Activated T-cell treated with anti-CD3 and anti-CD28 coated beads, Interleukin-2, amount 50 U/mL, for 72 hours (primary cell): ENCODE measurements at places on chromosomes 13 and 19.
A peak's percentile ranks its signal among the peaks of the same experiment; 100 is the strongest.

GRCh38 chr13:111919286-111919685 lies 147.7 kb upstream of the SOX1 start:
- no peak for DNase-seq

- DNase-seq, result no peak
Observed at GRCh38 chr13:26022538-26023292, 29.1 kb downstream of the SHISA2 start.

DNA sequence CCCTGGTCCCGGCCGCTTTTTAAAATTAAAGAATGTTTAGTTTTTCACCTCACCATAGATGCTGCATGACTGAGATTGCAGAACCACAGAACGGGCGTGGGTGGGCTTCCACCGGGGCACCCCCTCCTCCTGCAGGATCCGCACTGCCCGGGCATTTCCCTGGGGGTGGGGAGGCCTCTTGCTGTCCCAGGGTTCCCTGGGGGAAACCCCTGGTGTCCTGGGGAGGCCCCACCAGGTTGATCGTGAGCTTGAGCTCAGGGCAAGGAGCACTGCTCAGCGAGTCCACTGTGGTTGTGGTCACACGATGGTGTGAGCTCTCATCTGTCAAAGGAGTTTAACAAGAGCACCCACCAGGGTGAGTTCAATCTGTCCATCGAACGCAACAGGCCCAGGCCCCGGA lies 11.4 kb upstream of the TCF3 start:
- peak; percentile 29 for DNase-seq

DNA sequence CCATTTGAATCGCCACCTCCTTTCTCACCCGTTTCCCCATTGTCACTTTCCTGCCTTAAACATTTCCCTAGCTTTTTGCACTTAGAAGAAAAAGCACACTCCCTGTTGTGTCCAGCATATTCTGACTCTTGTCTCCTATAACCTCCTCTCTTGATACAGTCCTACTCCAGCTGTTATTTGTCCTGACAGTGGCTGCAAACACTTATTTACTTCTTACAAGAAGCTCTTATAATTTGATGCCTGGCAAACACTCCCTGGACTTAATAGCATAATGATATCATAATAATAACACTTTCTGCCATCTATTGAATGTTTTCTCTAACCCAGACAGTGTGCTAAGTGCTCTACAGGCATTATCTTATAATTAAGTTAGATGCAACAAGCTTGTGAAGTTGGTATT lies 76.6 kb downstream of the DGKH start:
- no peak for DNase-seq

- no peak for DNase-seq
Observed at GRCh38 chr19:45138303-45138751, 22.5 kb downstream of the NKPD1 start.

DNA sequence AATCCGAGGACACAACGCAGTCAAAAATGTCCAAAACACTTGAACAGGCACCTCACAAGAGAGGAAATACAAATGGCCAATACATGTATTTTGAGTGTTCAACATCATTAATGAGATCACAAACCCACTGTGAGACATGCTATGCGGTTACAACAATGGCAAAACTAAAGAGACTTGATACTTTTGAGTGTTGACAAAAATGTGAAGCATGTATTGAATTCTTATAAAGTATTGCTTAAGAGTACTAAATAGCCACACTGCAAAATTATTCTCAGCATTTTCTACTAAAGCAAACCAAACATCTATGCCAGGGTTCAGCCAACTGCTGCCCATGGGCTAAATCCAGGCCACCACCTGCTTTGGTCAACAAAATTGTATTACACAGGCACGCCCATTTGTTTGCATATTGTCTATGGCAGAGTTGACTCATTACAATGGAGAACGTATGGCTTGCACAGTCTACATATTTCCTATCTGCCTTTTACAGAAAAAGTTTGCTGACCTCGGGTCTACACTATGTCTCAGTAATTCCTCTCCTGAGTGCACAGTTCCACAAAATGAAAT lies 135.3 kb downstream of the B3GLCT start:
- DNase-seq, result no peak

GRCh38 chr13:93325303-93326233 lies 99.0 kb downstream of the GPC6 start:
- DNase-seq, result no peak

GRCh38 chr13:23205807-23206206 lies 25.0 kb downstream of the SGCG start:
- no peak for DNase-seq

- no peak for DNase-seq
Observed at GRCh38 chr13:84399320-84400085, 517.2 kb upstream of the SLITRK1 start.

GRCh38 chr19:39498798-39499642 lies at the start of gene DLL3:
TSS of gene DLL3 (plus strand) at chr19:39498947. CDS start at chr19:39498975, 28 bp downstream.
- peak; percentile 35 for DNase-seq

DNA sequence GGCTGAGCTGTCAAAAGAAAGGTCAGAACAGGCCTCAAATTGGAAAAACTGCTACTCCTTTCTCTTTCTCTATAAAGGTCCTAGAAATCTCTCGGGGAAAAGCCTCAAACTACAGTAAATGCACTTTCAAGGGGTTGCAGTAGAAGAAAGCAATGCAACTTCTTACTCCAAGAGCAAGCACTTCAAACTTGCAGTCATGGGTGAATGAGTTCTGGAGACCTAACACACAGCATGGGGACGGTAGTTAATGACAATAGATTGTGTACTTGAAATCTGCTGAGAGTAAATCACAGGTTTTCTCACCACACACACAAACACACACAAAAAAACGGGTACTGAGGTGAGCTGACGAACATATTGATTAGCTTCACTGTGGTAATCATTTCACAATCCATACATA lies 11.8 kb downstream of the TUBGCP3 start:
- no peak for DNase-seq

DNA sequence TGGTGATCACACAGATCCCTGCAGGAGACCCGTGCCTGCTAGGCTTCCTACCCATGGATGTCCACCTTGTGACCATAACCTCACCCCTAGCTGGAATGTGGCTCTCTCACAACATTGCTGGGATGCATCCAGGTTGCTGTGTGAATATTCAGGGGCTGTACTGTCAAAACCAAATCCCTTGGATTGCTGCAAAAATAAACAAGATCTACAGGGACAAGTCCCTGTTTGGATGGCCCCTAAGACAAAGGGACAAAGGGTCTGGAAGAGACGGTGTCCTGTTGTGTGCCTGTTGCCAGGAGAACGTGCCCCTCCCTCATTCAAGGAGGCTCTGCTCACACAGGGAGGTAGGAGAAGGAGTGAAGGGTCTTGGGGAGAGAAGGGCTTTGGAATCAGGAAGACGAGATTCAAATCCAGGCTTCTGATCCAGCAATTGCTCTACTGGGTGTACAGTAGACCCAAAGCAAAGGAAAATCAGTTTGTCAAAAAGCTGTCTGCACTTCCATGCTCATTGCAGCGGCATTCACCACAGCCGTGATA lies 89.2 kb upstream of the WASF3 start:
- DNase-seq, result no peak

GRCh38 chr13:41608111-41608838 lies 150.9 kb downstream of the RGCC start:
- no peak for DNase-seq

DNA sequence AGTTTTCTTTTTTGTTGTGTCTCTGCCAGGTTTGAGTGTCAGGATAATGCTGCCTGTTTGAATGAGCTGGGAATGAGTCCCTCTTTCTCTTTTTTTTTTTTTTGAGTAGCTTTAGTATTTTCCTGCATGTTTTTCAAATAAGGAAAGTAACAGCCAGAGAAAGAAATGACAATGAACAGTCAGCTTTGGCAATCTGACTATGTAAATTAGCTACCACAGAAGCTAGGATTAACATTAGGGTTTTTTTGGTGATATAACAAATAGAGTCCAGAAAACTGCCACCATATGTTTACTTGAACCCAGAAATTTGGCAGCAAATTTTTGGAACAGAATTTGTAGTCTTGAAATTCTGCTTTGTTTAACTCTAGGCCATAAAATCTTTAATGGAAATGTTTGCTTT lies 50.5 kb downstream of the SGCG start:
- DNase-seq, result no peak

DNA sequence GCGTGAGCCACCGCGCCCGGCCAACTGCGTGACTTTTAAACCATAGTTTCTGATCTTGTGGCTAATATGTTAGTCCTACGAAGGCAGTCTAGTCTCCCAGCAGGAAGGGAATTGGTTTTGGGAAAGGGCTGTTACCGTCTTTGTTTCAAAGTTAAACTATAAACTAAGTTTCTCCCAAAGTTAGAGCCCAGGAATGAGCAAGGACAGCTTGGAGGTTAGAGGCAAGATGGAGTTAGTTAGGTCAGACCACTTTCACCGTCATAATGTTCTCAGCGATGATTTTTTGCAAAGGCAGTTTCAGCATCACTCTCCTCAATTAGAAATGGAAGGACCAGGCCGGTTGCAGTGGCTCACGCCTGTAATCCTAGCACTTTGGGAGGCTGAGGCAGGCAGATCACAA lies 17.7 kb upstream of the ADGRE2 start:
- DNase-seq, result no peak

DNA sequence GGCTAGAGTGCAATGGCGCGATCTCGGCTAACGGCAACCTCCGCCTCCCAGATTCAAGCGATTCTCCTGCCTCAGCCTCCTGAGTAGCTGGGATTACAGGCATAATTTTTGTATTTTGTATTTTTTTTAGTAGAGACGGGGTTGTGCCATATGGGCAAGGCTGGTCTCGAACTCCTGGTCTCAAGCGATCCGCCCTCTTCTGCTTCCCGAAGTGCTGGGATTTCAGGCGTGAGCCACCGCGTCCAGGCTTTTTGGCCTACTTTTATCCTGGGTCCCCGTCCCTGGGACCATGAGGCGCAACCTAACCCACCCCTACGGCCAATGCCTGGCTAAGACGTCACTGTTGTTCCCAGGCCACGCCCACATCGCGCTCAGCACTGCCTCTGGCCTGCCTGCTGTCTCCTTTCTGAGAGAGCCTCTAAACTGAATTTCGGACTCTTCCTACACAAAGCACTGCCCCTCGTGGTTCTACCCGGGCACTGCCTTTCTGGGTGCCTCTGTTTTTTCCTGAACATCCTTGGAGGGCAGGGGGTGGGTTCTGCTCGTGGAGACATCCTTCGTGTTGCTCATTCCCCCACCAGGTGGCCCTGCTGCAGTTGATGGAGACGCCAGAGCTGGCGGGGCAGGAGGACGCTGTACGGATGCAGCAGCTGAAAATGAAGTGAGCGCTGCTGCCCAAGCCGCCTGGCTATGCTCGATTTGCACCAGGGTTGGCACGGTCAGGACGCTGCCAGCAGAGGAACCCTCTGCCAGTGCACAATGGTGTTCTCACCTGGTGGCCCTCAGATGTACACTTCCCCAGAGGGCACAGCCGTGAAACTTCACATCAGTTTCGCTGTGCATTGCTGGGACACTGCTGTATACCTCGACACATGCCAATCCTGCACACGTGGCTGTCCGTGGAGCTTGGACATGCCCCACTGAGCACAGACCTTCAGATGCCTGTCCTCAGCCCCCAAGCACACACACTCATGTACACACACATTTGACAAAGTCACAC lies 2.0 kb downstream of the REX1BD start:
- no peak for DNase-seq

DNA sequence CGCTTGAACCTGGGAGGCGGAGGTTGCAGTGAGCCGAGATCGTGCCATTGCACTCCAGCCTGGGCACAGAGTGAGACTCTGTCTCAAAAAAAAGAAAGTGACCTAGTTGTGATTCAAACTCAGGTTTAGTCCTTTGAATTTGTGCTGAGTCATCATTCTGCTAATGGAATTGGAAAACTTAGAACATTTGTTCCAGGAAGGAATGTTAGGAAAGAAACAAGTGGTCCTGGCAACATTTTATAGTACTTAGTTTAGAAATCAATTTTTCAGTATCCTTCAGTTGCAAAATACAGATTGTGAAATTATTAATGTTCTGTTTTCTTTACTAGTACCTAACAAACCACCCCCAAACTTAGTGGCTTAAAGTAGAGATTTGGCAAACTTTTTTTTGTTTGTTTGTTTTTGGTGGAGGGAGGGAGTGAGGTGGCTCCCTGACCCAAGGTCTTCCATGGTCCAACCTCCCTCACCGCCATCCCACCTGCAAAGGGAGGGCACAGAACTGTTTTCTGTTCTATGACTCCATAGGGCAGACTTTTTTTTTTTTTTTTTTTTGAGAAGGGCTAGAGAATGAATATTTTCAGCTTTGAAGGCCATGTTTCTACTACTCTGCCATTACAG lies 9.2 kb upstream of the SULT2A1 start:
- no peak for DNase-seq

DNA sequence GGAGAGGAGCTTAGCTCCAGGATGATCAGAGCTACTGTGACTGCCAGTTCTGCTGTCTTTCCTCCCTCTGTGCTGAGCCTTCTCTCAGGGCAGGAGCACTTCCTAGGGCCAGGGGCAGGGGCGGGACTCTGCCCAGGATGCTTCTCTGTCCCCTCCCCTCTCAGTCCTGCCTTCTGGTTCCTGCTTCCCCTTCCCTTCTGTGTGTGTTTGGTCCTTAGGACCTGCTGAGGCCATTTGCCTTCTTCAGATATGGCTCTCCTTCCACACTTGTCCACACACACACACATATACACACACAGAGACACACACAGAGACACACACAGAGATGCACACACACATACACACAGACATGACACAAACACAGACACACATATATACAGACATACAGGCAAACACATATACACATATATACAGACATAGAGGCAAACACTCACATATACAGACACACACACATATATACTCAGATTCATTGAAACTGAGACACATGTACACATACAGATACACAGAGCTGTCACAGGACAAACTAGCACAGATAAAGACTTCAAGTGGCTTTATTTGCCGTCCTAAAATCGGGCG lies 22.0 kb upstream of the CD177 start:
- DNase-seq, result no peak

DNA sequence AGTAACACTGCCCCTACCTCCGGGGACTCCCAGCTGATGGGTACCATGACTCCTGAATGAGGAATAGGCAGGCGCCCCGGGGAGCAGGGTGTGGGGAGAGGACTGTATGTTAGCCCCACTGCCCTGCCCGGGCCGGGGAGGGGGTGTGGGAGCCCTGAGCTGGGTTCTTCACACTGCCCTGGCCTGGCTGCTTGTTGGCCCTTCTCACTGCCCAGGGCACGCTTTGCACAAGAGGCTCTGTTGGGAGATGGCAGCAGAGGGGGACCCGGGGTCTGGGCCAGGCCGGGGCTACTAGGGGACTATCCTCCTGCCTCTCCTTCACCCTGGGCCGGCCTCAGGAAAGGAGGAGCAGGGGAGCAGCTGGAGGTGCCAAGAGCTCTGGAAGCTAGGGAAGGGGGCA lies 19.3 kb upstream of the KCTD15 start:
- DNase-seq, result no peak

DNA sequence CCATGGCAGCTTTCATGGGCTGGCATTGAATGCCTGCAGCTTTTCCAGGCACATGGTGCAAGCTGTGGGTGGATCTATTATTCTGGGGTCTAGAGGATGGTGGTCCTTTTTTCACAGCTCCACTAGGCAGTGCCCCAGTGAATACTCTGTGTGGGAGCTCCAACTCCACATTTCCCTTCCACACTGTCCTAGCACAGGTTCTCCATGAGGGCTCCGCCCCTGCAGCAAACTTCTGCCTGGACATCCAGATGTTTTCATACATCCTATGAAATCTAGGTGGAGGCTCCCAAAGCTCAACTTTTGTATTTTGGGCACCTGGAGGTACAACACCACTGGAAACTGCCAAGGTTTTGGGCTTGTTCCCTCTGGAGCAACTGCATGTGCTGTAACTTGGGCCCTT lies 450.6 kb downstream of the LMO7 start:
- DNase-seq, result no peak

- no peak for DNase-seq
Observed at GRCh38 chr19:1177322-1178114, 3.5 kb upstream of the SBNO2 start.
